CD4-positive, CD25-positive, alpha-beta regulatory T cell (primary cell): ENCODE measurements at places on chromosomes 1 and 21.

GRCh38 chr1:8938232-8938999, 7.3 kb upstream of the CA6 start:
- no peak for DNase-seq

DNA sequence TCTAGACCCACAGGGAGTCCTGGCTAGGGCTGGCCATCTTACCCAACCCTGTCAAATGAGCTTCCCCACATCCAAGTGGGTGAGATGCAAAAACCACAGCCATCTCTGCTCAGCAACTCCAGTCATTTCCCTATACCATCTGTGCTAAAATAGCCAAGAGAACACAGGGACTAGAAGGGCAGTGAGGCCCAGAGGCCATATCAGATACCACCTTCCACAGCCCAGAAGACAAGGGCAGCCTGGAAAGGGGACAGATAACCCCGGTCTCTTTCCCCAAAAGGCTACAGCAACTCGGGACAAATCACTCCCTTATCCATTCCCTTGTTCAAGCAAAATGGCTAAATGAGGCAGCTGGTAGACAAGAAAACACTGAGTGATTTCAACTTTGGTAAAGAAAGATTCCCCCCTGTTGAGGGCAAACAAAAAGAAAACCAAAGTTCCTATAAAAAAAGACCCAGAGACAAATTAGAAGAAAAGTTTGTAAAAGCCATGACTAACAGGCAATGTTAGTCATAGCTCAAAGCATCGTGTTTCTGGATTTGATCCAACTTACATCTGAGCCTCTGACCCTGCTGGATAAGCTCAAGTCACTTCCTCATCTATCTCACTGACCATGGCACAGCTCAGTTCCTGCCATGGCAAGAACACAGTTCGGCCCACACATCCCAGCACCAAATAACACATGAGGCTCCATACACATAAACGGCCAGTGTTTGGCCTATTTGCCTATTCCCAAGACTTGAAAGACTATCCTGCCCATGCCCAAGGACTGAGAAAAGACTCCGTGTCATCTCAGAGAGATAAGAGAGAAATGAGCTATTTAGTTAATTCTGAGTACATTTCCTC, 3.1 kb downstream of the LAMB3 start:
- no peak for DNase-seq

DNA sequence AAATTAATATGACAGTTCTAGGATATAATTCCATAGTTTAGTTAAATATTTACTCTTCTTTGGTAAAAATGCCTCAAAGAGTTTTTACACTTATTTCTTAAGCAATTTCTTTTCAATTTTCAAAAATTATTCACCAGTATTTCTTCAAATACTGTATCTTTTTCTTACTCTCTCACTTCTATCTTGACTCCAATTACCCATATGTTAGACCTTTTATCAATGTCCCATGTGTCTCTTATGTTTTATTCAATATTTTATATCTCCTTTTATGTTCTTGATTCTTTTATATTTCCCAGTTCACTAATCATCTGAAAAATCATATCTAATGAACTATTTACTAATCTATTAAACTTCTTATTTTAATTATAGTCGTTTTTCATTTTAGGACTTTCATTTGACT, 11.5 kb upstream of the LRIF1 start:
- DNase-seq: no peak

- DNase-seq: no peak
Observed at GRCh38 chr1:29851691-29852090, 615.4 kb downstream of the PTPRU start.

- DNase-seq: no peak
Observed at GRCh38 chr21:28771790-28772501, 220.7 kb downstream of the LTN1 start.

DNA sequence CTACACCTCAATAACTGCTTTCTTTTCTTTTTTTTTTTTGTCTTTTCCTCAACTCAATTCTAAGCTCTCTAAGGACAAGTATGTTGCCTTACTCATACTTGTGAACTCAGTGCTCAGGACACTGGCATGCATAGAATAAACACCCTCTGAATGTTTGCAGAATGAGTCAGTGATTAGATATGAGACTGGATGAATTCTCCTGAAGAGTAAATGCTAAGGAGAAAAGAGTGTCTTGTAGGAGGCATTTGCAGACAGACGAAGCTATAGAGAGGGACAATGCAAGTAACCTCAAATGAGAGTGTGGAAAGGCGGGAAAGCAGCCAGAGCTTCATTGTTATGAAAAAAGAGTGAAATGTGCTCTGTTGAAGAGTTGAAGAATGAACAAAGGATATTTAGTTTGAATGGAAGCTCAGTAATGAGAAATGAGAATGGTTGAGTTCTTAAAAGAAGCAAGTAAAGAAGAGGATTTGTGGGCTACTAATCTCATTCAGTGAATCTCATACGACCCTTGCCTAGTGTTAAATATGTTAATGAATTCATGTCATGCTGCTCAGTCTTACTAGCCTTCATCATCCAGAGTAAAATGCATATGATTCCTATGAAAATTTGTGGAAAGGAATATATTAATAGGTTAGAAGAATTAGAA, 166.1 kb upstream of the DPYD start:
- DNase-seq: no peak

DNA sequence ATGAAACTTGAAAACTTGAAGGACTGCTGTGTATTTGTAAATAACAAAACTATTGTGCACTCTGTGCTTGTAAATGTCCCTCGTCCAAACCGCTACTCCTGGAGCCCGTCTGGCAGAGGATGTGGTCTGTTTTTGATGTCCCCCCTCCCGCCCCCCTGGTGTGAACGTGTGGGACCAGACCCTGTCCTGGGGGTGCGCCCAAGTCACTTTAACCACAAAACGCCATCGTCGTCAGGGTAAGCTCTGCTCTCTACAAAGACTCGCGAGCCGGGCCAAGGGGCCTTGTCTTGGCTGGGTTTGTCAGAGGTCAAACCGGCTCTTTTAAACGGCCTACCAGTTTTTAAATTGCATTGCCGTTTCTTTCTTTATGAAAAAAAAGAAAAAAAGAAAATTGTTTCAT, 87.4 kb upstream of the TMEM51 start:
- no peak for DNase-seq

- no peak for DNase-seq
Observed at GRCh38 chr21:38433471-38433870, 64.8 kb downstream of the ERG start.

GRCh38 chr1:226134170-226135058, 52.1 kb downstream of the ACBD3 start:
- no peak for DNase-seq

- no peak for DNase-seq
Observed at GRCh38 chr1:215484171-215484939, 82.7 kb upstream of the KCTD3 start.

- DNase-seq: no peak
Observed at GRCh38 chr1:74937176-74937575, 197.0 kb upstream of the LHX8 start.

GRCh38 chr1:10132852-10133251, 77.5 kb upstream of the KIF1B start:
- DNase-seq: no peak

GRCh38 chr1:204578867-204579664, 62.9 kb downstream of the MDM4 start:
- no peak for DNase-seq

GRCh38 chr1:153945131-153945794, 1.3 kb downstream of the DENND4B start:
- peak; percentile 91 for DNase-seq

GRCh38 chr1:157233131-157233530, 94.9 kb upstream of the ETV3 start:
- peak; percentile 78 for DNase-seq

- no peak for DNase-seq
Observed at GRCh38 chr1:192463661-192464060, 111.9 kb upstream of the RGS1 start.

DNA sequence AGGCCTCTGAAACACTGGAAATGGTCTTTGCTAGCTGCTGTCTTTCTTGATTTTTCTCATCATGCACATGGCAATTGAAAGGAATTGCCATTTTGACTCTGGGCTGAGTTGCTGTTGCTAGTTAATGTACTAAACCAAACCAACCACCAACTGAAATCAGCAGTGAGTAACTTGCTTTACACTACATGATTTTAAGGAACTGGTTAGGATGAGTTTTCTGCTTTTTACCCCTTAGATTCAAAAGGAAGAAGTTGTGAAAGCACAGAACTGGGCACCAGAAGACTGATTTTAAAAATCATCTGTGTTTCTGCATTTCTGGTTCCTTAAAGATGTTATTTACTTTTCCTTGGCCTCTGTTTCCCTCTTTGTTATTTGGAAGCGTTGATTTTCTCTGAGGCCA, 361.9 kb downstream of the HLX start:
- no peak for DNase-seq

DNA sequence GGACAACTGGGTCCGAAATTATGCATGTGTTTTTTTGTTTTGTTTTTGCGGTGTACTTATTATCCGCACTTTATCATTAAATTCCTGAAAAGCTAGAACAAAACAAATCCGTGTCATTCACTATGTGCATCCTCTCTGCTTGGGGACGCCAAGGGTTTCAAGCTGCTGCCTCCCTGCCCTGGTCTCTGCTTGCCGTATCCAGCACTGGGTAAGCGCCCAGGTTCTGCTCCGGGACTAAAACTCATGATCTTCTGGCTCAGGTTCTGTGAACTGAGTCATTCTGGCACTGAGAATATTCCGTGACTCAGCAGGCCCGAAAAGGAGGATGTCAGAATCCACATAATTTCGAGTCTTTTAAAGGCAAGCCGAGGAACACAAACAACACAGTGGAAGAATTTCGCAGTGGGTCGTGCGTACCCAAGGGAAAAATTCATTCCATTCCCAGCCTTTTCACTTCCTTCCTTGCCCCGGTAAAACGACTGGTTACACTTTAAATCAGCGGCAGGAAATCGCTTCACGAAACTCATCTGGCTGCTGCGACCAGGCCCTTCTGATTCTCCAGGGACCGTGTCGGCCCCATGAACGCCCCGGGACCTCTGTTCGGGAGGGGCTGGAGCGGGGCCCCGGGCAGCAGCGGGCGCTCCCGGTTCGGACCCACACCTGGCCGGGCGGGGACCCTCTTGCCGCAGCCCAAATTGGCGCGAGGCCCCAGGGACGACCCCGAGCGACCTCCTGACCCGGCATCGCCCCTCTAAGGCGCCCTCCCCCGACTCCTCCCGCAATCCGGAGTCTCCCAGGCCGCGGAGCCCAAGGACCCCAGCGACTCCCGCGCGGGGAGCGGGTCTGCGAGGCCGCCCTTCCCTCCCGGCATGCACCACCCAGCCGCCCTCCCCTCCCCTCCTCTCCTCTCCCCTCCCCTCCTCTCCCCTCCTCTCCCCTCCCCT, 746 bp upstream of the LAMC1 start:
- no peak for DNase-seq

DNA sequence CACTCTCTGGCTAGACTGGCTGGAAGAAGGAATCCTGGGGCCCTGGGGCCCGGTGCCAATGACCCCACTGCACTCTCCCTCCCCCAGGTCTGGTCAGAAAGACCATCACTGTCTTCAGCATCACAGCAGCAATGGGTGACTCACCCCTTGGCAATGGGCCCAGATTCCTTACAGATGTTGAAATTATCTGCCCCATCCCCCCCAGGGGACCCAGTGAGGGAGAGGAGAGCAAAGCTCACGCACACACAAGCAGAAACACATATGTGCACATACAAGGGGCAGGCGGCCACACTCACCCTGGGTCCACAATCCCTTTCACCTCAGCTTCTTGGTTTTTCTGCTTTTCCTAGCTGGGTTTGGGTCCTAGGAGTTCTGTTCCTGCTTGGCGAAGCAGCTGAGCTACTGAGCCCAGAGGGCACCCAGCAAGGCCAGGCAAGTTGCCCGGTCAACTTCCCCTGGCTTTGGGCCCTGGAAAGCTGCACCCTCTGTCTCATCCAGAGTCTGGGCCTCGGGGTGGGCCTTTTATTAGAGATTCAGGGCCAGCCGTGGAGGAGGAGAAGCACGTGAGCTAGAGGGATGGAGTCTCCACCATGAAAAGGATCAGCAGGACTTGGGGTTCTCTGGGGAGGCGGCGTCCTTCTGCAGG, 2.6 kb downstream of the COL16A1 start:
- DNase-seq: no peak

DNA sequence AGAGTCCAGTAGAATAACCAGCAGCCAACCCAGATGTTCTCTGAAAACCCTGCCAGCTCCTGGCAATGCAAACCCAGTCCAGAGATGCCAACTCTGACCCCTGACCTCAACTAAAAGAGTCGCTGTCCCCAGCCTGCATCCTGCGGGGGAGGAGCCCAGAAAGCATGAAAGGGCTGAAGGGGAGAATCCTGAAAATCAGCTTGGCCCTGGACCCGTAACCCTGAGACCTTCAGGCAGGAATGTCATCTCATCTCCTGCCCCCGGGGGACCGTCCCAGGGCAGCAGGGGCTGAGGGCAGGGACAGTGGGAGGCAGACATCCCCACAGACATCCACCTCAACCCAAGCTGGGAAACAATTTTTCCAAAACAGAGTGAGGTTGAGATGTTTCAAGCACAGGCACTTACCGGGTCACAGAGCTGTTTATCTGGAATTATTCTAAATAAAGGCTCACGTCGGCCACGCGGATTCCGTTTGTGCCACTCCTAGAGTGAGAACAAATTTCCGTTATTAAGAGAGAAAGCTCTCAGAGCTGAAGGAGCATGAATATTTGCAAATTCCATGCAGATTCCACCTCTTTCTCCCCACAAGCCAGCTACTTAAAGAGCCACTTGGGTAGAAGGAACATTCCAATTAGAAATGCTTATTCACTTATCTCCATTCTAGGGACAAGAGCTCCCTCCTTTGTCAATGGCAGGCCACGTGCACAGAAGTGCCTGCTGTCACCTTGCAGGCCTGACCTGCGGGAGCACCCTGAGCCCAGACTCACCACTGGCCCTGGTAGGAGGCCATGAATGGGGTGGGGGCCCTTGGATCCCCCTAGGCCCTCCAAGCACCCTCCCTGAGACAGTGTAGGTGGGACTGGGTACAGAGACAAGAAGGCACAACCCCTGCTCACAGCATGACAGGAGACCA, 240.1 kb downstream of the NPHP4 start:
- no peak for DNase-seq

- no peak for DNase-seq
Observed at GRCh38 chr1:15941899-15942660, 33.8 kb downstream of the ZBTB17 start.

DNA sequence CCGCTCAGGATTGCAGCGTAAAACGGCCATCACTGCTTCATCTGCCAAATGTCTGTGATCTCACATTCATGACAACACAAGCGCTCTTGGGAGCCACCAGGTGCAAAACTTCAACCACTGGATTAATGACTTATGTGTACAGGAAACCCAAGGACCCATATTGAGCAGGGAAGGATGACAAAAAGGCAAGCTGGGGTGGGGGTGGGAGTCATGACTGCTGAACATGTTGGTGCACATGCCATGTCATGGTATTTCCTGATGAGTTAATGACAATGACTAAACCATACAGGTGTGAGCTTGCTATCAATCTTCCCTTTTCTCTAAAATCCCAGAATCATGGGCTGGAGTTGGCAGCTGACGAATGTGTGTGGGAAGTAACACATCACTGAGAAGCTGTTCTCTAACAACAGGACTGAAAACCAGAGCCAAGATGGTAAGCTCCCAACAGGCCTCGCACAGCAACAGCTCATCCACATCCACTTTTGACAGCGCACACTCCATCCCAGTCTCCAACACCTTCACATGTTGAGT, 3.1 kb upstream of the SH2D5 start:
- no peak for DNase-seq

GRCh38 chr1:89203166-89203565, 4.4 kb upstream of the GBP4 start:
- DNase-seq: no peak

- DNase-seq: no peak
Observed at GRCh38 chr1:44678626-44679025, 4.1 kb downstream of the ARMH1 start.
